ENCODE measurements at places on chromosomes 2 and 18.

GRCh38 chr2:161353543-161353942 is 45.3 kb downstream of the PSMD14 start:
- no peak for DNase-seq
- H3K27ac ChIP-seq: no peak overlapping the region
- H3K36me3 ChIP-seq: no peaks in the 10 kb centered on the region
- no peaks in the 10 kb centered on the region for H3K27me3 ChIP-seq
- H3K4me3 ChIP-seq: no peak overlapping the region
- H3K4me1 ChIP-seq: no peaks in the 10 kb centered on the region

DNA sequence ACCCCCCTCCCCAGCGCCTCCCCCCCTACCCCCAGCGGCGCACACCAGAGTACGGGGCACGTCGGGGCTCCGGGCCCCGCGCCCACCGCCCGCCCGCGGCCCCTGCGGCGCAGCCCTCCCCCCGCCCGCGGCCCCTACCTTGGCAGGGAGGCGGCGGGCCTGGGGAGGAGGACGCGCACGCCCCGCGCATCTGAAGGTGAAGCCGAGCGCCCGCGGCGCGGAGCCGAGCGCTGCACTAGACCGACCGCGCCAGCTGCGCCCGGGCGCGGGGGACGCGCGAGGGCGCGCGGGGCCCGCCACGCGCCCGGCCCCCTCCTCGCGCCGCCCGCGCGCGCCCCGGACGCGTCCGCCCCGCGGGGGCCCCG is at the start of gene ZNF516:
TSS of gene ZNF516 (minus strand) at position 237 of the 365 bp plus-strand sequence. CDS start 52,188 bp downstream, outside the sequence.
- DNase-seq: no peak
- H3K27ac ChIP-seq: peak within 1 kb of the TSS; percentile 90

GRCh38 chr2:31349160-31349559 is 65.4 kb downstream of the XDH start:
- no peaks in the 10 kb centered on the region for H3K36me3 ChIP-seq
- H3K4me3 ChIP-seq: no peak overlapping the region
- H3K27ac ChIP-seq: no peak overlapping the region

- peaks cover 3% of the 10 kb centered on the region for H3K27me3 ChIP-seq
- H3K36me3 ChIP-seq: no peaks in the 10 kb centered on the region
- H3K27ac ChIP-seq: no peak overlapping the region
- DNase-seq: no peak
Observed at GRCh38 chr18:8516371-8517250, 92.6 kb upstream of the RAB12 start.

GRCh38 chr2:239938651-239939486 is 86.3 kb downstream of the NDUFA10 start:
- H3K4me1 ChIP-seq: peaks cover 3% of the 10 kb centered on the region
- H3K4me3 ChIP-seq: no peak overlapping the region
- peak; percentile 54 for DNase-seq
- H3K27ac ChIP-seq: no peak overlapping the region
- no peaks in the 10 kb centered on the region for H3K27me3 ChIP-seq
- no peaks in the 10 kb centered on the region for H3K36me3 ChIP-seq

DNA sequence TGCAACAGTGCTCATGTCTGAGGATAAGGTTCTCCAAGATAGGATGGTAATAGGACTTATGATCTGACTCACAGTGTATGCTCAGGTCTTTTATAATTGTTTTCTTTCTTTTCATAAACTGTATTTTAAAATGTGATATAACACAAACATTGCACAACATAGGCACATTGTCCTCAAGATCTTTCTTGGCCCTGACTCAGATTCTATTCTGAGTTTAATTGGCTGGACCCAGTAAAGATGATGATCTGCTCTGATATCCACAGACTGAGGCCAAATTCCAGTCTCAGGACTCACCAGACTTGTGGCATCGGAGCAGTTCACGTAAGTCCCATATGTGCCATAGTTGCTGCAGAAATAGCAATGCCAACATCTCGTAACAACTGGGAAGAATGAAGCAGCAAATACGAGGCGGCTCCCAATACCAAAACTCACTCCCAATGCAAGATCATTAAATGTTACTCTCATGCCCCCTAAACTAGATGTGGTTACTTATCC is 448.9 kb upstream of the SLC14A2 start:
- peaks cover 14% of the 10 kb centered on the region for H3K4me1 ChIP-seq
- H3K27ac ChIP-seq: no peak overlapping the region
- no peak overlapping the region for H3K4me3 ChIP-seq
- no peak for DNase-seq
- no peaks in the 10 kb centered on the region for H3K36me3 ChIP-seq

- H3K27me3 ChIP-seq: no peaks in the 10 kb centered on the region
- no peak overlapping the region for H3K27ac ChIP-seq
- H3K36me3 ChIP-seq: peaks cover 3% of the 10 kb centered on the region
- DNase-seq: no peak
- H3K4me3 ChIP-seq: no peak overlapping the region
Observed at GRCh38 chr2:111138839-111139238, 18.1 kb downstream of the BCL2L11 start.

DNA sequence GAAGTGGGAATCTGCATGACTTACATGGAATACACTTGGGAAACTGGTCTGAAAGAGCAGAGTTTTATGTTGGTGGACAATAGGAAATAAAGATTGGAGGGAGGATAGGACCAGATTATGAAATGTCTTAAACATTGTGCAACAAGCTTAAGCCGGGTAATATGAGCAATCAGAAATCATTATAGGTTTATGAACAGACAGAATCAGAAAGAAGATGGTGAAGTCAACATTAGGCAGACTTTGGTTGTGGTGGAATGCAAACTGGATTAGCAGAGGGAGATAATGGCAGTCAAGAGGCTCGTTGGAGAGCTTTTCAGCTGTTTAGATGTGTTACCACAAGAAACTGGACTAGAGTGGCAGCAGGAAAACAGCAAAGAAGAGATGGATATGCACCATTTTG is 43.5 kb downstream of the CRIM1 start:
- H3K36me3 ChIP-seq: no peaks in the 10 kb centered on the region
- H3K27me3 ChIP-seq: no peaks in the 10 kb centered on the region
- no peak overlapping the region for H3K27ac ChIP-seq
- H3K4me1 ChIP-seq: peaks cover 12% of the 10 kb centered on the region
- H3K4me3 ChIP-seq: no peak overlapping the region

GRCh38 chr2:64945973-64946768 is 43.0 kb upstream of the SLC1A4 start:
- no peaks in the 10 kb centered on the region for H3K36me3 ChIP-seq
- peaks cover 72% of the 10 kb centered on the region for H3K4me1 ChIP-seq
- H3K27ac ChIP-seq: peak overlapping the region; percentile 61
- no peak overlapping the region for H3K4me3 ChIP-seq

DNA sequence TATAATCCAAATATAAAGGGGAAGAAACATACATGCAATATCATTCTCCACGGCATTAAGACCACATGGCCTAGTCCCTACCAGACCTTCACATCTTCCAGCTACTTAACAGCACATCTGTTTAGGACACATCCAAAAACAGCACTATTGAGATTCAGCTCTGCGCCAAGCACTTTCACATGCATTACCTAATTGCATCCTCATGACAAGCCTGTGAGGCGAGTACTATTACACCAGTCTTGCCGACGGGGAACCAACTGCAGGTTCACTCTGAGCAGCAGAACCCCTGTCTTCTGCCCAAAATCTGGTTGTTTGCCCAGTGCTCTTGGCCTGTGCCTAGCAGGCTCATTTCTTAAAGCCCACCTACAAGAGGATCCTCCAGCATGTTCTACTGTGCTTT is 66.7 kb downstream of the AAK1 start:
- no peaks in the 10 kb centered on the region for H3K27me3 ChIP-seq
- peaks cover 27% of the 10 kb centered on the region for H3K4me1 ChIP-seq
- no peak overlapping the region for H3K4me3 ChIP-seq
- no peak for DNase-seq
- H3K27ac ChIP-seq: no peak overlapping the region

GRCh38 chr2:29006092-29006979 is 25.2 kb downstream of the TOGARAM2 start:
- H3K4me1 ChIP-seq: peaks cover 2% of the 10 kb centered on the region
- H3K4me3 ChIP-seq: no peak overlapping the region
- H3K27me3 ChIP-seq: no peaks in the 10 kb centered on the region
- no peak for DNase-seq
- no peaks in the 10 kb centered on the region for H3K36me3 ChIP-seq
- H3K27ac ChIP-seq: no peak overlapping the region

- no peaks in the 10 kb centered on the region for H3K36me3 ChIP-seq
- H3K4me1 ChIP-seq: no peaks in the 10 kb centered on the region
- H3K27me3 ChIP-seq: no peaks in the 10 kb centered on the region
- no peak overlapping the region for H3K27ac ChIP-seq
Observed at GRCh38 chr18:1252534-1252933, 347.9 kb downstream of the ADCYAP1 start.

DNA sequence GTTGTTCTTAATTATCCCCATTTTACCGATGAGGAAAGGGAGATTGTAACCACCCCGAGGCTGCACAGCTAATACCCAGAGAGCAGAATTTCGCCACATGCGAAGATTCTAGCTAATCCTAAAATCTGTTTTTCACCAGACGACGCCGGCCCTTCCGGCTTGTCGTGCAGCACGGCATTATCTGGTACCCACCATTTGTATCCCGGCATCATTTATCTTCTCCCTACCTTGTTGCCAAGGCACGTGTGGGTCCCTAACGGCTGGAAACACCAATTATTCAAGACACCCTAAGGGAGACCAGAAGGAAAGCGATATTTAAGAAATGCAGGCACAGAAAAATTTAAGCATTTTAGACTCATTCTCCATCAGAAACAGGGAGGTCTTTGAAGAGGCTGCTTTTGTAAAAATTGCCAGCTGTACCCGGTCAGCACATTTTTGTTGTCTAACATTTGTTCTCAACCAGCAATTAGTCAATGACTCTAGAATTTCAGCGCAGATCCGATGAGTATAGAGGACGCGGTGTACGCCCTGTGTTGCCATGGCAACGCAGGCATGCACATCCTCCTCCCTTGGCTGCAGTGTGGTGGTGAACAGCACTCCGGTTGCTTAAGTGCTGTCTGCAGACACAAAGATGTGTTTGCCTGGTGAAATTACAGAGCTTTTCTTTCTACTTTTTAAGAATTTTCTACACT is 111.6 kb downstream of the AGAP1 start:
- peaks cover 12% of the 10 kb centered on the region for H3K4me1 ChIP-seq
- no peak overlapping the region for H3K4me3 ChIP-seq
- peak; percentile 91 for DNase-seq
- H3K27ac ChIP-seq: peak overlapping the region; percentile 75
- no peaks in the 10 kb centered on the region for H3K27me3 ChIP-seq

DNA sequence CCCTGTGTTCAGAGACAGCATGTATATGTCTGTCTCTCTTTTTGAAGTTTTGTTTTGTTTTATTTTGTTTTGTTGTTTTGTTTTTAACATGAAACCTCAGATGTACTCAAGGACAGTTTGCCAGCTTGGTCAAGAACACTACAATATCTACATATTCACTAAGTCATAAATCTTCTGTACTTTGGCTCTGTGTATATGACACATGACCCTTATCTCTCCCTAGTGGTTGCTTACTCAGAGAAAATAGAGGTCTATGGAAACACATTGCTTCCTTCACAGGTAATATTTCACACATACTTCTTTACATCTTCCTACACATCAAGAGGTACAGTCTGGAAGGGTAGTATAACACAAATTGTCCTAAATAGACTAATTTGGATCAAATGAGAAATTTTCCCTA is 312.6 kb upstream of the VRK2 start:
- H3K4me3 ChIP-seq: no peak overlapping the region
- no peak for DNase-seq
- no peaks in the 10 kb centered on the region for H3K36me3 ChIP-seq
- no peaks in the 10 kb centered on the region for H3K27me3 ChIP-seq
- no peaks in the 10 kb centered on the region for H3K4me1 ChIP-seq
- H3K27ac ChIP-seq: no peak overlapping the region

- no peaks in the 10 kb centered on the region for H3K36me3 ChIP-seq
- no peak overlapping the region for H3K27ac ChIP-seq
- no peaks in the 10 kb centered on the region for H3K27me3 ChIP-seq
- DNase-seq: no peak
- no peak overlapping the region for H3K4me3 ChIP-seq
Observed at GRCh38 chr2:226618875-226619605, 180.6 kb downstream of the IRS1 start.

DNA sequence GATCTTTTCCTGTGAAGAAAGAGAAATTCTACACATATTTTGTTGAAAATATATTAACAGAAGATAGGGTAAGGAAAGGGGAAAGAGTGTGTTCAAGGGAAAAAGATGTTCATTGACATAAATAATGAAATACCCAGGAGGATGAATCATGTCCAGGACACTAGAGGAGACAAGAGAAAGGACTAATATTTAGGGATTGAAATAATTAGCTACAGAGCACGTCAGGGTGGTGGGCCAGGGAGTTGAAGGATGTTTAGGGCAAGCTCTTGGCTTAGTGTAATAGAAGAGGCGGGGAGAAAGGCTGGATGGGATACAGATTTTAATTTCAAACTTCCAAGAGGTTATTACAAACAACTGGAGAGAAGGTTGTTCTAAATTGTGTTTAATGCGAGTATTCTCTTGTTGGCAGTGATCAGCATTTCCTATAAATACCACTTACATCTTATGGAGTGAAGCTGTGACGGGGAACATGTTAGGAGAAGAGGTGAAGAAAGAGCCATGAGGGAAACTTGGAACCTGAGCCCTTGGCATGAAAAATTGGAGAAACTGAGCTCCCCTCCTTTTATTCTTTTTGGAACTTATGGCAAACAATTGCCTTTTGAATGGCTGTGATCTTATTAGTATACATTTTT is 36.6 kb upstream of the CETN1 start:
- H3K27me3 ChIP-seq: no peaks in the 10 kb centered on the region
- no peak overlapping the region for H3K27ac ChIP-seq
- no peaks in the 10 kb centered on the region for H3K4me1 ChIP-seq
- H3K4me3 ChIP-seq: no peak overlapping the region

DNA sequence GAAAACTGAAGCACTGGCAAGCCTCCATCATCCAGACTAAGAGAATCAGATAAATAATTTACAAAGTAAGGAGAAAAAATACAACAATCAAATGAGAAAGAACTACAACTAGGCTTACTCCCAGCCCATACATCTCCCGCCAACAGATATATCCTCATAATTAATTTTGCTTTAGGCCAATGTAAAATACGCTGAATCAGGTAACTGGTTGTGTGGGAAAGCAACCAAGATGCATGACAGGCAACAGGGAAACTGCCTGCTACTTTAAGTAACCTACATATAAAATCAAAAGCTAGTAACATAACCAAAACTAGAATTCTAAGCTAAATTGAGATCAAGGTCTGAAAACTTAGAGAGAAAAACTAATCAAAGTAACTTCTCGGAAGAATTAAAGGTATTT is 21.5 kb downstream of the PRPF40A start:
- DNase-seq: no peak
- peaks cover 20% of the 10 kb centered on the region for H3K36me3 ChIP-seq
- no peak overlapping the region for H3K4me3 ChIP-seq
- H3K27ac ChIP-seq: no peak overlapping the region

DNA sequence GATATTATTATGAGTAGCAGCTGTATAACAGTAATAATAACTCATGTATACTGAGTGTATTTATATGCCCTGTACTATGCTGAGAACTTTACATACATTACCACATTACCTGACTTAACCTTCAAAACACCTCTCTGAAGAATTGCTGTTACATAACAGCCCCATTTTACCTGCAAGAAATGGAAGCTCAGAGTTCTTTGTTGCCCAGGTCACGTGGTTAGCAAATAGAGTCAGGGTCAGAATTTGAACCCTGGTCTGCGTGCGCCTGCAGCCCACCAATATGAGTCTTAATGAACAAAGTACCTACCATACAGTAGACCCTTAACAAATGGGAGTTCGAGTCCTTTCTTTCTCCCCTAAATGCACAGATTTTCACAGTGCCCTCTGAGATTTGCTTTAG is 101.9 kb downstream of the MCFD2 start:
- H3K27ac ChIP-seq: peak overlapping the region; percentile 79
- H3K36me3 ChIP-seq: no peaks in the 10 kb centered on the region
- no peak overlapping the region for H3K4me3 ChIP-seq
- H3K27me3 ChIP-seq: no peaks in the 10 kb centered on the region
